ENCODE measurements at places on chromosomes 2 and 18.

GRCh38 chr2:222859786-222860612 is 837 bp upstream of the ACSL3 start:
- peak; percentile 5 for DNase-seq

- no peak for DNase-seq
These were observed 12.4 kb downstream of the DPYSL5 start for GRCh38 chr2:26860211-26860850.

GRCh38 chr2:10230499-10230898 is 72.2 kb upstream of the HPCAL1 start:
- no peak for DNase-seq

DNA sequence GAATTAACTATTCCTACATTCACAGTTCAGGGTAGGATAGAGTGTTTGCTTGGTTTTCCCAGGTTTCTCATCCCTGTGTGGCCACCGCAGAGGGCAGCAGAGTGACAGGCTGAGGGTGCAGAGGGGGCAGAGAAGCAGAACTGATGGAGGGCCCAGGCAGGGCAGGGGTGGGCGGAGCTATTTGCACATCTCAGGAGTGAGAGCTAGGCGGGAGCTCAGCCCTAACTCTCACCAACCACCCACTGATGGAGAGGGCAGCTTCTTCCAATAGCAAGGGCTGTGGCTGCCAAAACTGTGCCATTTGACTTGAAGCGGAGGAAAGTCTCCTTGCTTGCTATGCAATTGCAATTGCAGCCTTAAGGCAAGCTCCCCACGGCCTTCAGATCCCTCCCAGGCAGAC is 12.0 kb upstream of the DARS1 start:
- peak; percentile 45 for DNase-seq

DNA sequence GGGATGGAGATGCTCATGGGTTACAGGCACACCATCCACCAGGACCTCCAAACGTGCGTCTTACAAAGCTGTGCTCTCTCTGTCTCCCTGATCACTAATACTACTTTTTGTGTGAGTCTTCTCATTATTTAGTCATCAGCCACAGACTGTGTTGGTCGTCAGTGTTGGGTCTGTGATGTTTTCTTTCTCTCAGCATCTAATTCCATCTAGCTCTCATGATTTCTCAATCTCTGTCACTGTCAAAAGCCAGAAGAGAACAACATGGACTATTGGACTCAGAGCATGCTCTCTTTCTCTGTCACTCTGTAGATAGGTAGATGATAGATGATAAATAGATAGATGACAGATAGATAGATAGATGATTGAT is 6.0 kb upstream of the ARL4C start:
- no peak for DNase-seq

All from stimulated activated naive B cell treated with anti-CD40 and anti-IgM and Interleukin-4, amounts not matched to agents 10 μg/mL and 1 μg/mL and 100 μg/mL, for 72 hours (primary cell).